Inflammatory macrophage (primary cell): ENCODE measurements at places on chromosomes 6 and 20.

GRCh38 chr6:49772285-49772684 lies 14.8 kb downstream of the PGK2 start:
- no peak for DNase-seq

DNA sequence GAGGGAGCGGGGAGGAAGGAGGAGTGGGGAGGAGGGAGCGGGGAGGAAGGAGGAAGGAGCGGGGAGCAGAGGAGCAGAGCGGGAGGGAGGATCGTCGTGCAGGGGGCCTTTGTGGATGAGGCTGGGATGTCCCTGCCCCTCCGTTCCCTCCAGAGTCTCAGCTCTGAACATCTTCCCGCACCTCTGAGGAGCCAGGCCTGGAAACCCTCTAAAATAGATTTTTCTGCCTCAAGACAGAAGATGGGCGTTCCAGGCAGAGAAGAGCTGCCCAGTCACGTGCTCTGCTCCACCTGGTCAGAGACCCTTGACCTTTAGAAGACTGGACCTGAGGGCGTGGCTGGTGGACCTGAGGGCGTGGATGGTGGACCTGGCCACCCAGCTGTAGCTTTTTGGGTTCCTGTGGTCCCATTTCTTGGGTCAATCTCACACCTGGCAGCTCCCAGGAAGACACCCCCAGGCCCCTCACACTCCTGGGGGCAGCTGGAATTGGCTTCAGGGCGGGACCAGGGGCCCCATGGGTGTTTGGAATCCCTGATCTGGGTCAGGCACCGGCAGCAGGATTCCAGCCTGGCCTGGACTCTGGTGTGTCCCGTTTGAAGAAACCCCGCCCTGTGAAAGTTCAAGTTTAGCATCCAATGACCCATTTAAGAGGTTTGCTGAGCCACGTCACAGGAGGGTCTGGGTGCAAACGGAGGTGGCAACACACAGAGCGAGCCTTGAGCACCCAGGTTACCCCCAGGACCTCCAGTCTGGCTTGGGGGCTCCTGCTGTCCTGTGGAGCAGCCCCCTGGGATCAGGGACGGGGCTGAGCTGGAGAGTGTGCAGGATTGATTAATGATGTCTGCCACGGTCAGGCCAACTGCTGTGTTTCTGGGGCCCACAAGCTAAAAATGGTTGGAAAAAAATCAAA lies 96.9 kb upstream of the BHLHE23 start:
- DNase-seq, result no peak

DNA sequence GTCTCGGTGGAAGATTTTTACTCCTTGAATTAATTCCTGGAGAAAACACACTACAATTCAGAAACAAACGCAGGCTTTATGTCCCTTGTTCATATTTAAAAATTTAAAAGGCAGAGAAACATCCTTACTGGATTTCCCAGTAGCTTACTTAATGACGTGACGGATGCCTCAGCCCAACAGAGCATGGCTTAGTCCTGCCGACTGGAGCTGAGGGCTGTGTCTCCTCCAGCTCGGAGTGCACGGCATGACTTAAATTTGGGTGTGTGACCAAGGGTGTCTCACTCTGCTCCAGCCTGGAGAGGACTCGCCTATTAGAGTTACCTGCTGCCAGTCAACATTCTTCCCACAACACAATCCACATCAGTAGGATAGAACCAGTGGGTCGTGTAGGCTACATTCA lies 107.1 kb downstream of the PSMB1 start:
- DNase-seq, result no peak

DNA sequence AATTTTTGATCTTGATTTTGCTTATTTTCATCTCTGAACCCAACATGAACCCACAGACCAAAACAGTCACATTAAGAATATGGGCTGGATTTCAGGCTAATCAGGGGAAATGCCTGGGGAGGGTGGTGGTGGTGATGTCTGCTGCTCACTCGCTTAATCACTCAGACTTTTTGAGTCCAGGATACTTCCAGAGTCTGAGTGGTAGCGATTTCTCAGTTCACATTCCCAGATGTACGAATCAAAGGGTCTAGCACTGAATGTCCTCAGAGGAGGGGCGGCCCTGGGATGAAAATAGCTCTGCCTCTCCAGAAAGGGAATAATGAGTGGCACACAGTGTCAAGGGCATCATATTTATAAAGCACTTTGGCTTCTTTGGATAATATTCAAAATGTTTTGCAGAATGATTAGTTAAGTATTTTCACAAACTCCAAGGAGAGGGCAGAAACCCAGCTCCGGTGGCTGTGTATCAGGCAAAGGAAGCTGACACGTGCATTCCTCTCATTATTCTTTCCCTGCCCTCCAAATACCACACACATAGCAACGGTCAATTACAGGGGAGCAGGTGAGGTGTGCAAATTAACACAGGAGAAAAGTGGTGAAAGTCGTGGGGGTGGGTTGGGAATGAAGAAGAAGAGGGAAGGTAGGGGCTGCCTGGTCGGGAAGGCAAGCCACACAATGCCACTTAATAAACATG lies 345.2 kb upstream of the RSPO3 start:
- DNase-seq, result no peak

- peak; percentile 55 for DNase-seq
Observed at GRCh38 chr6:41252401-41253169, 24.4 kb downstream of the TREML4 start.

DNA sequence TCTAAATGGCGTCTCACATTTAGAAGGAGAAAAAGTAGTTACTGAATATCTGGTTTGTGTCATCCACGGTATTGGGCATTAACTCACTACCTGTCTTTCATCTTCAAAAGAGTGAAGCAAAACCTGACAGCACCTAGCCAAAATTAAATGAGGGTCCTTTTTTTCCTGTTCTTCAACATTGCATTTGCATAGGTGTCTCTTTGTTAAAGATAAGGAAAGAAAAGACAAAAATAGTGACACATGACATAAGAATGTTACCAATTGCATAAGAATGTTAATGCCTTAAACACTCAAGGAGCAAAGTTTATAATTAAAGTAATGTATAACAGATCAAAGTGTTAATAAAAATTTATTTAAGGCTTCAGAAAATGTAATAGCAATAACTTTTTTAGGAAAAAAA lies 61.4 kb upstream of the MANEA start:
- no peak for DNase-seq

GRCh38 chr6:37277001-37277409 lies 19.1 kb upstream of the TMEM217 start:
- no peak for DNase-seq
